Right ventricle myocardium inferior (tissue), 1 donor: ENCODE measurements at places on chromosomes 4 and X.

GRCh38 chr4:78618436-78618835 lies 66.9 kb downstream of the ANXA3 start:
- no peak for DNase-seq

DNA sequence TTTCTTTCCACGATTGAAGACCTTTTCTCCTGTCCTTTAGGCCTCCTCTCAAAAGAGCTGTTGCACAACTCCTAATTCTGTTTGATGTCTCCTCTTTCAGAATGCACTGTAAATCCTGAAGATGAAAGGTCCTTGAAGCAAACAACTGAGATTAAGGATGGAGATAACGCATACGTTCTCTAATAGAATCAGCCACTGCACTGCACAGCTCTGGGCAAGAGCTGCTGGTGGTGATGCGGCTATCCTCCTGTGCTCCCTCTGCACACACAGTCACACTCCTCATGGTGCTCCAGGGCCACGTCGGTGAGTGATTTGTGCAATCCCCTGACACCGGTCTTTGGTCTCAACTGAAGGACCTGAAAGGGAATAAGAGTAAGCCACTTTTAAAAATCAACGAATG lies 208.7 kb downstream of the PDGFC start:
- DNase-seq, result peak; percentile 17

DNA sequence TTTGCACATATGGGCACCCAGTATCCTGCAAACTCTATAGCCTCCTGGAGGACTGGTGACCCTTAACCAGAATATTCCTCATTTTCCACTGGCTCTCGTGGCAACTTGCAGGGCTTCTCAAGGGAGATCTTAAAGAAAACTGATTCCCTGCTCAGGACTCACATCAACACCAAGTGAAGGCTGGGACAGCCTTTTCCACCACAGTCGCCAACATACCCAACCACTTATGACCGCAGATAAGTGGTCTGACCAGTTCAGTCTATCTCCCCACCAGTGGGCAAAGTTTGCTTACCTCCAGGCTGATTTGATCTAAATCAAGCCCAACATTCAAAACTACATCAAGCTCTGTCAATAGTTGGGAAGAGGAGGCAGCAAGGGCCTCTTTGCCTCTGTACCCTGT lies 289.3 kb upstream of the GATB start:
- no peak for DNase-seq

GRCh38 chr4:155666344-155667221 lies at the start of gene GUCY1A1:
TSS of gene GUCY1A1 (plus strand) at chr4:155666848. CDS start at chr4:155696868, 30,020 bp downstream.
- peak; percentile 72 for DNase-seq

DNA sequence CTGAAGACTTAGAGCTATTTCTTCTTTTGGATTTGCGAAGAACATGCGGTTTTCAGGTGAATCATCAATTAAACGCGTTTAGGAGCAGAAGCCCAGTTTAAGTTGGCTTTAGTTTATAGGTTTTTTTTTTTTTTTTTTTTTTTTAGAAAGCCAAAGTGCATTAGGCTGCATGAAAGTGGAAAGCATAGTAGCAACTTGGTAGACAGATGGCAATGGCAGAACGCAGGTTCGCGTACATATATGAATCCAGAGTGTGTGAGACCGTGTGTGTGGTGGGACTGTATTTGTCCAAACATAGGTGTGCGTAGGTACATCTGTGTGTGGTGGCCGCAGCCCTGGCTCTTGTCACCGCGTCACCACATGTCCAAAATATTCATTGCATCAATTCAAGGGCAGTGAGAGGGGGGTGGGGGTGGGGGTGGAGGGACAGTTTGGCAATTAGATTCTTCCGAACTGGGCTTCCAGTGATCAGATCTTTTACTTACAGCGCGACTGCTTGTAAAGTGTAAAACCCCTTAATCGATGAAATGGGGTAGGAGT lies 901 bp downstream of the JADE1 start:
- DNase-seq, result no peak

DNA sequence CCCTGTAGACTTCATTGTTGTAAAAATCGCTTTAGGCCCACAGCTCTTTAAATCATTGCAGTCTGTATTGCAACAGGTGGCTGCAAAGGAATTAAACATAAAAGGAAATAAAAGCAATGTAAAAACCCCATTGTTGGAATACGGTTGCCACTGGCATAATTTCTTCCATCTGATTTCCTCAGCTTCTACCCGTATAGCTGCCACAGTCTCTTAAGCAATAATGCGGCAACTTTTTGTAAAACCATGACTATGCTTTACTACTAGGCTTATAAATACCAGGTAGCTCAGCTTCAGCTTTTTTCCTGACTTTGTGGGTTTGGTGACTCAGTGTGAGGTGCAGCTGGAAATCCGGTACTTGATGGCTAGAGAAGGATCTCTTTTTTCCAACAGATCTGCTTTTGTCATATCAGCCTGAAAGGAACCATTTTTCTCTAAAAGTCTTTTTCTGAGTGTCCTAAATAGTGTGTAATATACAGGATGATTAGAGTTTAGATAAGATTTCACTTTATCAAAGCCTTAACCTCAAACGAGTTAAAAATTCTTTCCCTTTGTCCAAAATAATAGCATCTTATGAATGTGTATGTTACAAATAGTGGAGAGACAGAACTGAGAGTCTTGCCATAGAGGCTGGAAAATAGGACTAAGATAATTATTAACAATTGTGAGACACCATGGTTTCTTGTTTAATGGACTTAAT lies 268.0 kb downstream of the ADGRL3 start:
- DNase-seq, result no peak

- no peak for DNase-seq
These were observed 41.9 kb upstream of the PARM1 start for GRCh38 chr4:74891037-74891436.

DNA sequence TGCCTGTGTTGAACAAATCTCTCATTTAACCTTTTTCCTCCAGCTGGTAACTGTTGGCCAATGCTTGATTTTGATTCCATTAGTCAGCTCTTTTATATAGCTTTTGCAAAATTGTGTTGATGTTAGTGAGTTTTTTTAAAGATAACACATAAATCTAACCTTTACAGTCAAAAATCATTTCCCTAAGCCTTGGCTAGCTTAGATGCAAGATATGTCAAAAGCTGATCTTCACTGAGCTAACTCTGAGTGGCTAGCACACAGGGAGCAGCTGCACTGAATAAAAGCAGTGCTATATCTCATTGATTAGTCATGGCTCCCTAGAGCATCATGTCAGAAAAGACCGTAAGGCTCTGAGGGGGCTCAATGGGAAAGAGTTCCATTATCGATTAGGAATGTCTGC lies 78.7 kb downstream of the PPARGC1A start:
- no peak for DNase-seq

DNA sequence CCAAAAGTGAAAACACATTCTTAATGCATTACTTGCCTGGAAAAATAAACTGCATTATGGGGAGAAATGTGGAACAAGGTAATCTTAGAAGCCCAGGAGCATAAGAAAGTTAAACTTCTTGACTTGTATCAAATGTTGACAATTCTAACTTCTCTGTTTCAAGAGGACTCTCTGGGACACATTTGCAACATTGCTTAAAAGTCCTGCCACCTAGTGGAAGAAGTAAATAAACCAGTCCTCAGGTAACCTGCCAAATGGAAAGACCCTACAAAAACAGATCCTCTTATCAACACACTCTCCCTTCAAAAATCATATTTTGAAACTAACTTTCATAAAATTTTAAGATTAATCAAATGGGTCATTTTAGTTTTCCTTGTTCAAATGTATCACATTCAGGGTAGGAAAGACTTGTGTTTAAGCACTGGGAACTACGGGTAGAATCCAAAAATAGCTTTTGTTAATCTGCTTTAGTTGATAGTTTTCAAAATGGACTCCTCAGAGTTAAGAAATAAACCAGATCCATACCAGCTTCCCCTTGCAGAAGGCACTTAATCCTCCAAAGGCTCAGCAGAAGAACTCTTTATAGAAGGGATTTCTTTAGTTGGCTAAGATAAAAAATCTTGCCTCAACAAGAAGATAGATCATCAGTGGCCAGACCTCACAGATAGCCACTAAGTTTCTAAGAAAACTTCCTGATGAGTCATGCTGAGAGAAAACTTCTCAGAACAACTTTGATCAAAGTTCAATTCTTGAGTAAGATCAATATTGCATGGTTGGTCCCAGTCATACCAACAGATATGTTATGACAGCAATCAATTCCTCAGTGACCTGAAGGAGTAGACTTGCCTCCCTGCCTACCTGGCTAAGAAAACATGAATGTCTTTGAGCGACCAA lies 141.7 kb downstream of the HHIP start:
- DNase-seq, result no peak

DNA sequence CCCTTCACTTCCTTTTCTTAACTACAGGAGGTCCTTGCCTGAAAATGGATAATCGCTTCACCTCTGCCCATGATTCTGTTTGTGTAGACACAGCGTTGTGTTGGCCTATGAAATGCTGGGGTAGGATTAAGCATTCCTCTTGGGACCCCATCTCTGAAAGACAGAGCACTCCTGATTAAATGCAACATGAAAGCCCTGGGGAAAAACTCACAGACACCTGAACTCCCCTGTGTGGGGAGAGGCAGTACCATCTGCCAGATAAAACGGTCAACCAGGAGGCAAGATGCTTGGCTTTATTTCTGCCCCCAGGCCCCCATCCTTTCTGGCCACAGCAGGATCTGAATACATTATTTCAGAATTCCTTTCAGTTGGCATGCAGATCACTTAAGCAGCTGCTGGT lies 1.9 kb downstream of the LGI2 start:
- no peak for DNase-seq

DNA sequence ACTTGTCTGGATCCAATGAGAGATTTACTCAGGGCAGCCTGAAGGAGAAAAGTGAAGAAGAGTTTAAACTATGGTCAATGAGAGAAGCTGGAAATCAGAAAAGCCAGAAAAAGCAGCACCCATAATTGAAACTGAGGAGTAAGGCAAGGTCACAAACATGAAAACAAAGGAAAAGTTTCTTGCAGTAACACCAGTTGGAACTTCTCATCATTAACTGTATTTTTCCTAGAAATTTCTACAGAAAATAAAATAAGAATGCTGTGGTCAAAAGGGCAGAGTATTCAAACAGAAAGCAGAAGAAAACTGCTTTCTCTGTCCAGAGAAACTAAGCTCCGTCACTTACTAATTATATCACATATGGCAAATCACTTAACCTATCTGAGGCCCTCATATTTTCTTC lies 102.2 kb downstream of the OR13H1 start:
- DNase-seq, result no peak

DNA sequence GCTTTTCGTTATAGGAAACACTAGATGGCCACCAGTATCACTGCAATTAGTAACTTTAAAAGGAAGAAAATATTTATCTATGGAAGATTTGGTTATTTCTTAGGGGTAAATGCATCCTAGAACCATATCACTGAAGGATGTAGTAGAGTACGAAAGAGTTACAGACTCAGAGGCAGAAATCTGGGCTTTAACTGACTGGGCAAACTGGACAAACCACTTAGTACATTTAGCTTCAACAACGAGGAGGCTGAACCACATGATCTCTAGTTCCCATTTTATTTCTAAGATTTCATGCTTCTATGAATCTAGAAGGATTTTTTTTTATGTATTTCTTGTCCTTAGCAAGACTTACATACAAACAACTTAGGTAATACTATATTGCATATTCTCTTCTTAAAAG lies 93.0 kb downstream of the SMARCA5 start:
- DNase-seq, result no peak

GRCh38 chr4:54218736-54219135 lies 10.4 kb upstream of the PDGFRA start:
- DNase-seq, result no peak

DNA sequence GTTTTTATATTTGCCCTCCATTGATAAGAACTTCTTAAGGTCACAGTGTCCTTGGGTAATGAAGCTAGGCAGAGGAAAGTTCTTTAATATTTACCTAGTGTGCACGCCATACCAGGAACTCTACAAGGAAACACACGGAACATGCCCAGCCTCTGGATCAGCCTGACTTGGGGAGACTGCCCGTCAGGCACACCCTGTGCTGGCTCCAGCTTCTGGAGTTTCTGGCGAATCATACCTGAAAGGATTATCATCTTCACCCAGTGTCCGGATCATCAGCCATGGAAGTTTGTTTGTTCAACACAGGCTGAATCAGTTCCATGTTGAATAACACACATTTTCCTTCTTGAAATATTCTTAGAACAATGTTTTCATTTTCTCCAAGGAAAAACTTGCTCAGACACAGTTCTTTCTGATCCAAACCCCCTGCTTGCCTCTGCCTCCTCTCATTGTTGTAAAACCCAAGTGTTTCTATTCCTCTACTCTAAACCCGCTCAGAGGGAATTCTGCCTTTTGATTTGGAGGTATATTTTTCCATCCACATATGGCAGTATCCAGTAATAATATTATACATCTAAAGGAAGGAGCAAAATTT lies 176.7 kb downstream of the SHROOM3 start:
- no peak for DNase-seq

DNA sequence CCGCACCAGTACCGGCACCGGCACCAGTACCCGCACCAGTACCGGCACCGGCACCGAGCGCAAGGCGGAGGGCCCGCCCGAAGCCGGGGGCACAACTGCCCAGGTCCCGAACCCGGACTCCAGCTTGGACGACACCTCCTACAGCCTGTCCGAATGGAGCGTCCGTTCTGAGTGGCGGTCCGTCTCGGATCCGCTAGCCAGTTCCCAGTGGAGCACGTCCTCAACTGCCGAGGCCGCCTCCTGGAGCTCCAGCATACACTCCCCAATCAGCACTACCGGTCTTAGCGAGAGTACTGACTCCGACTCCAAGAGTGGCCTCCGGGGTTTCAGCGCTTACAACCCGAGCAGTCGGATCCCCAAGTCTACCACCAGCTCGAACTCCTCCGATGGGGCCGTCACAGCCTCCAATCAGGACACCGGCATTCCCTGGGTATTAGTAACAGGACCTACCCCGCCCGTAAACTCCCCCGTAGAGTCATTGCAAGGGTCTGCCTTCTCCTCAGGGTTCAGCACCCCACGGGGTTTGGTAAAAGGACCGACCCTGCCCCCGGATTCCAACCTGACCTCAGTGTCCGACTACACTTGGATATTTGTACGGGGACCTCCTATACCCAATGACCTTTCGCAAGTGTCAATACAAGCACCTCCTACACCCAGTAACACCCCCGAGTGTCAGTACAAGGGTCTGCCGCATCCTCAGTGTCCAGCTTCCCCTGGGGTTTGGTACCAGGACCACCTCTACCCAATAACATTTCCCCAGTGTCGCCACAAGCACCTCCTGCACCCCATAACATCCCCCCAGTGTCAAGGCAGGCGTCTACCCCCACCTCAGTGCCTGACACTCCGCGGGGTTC lies 721 bp upstream of the MAOA start:
- DNase-seq, result no peak
